Tibial nerve (tissue), 4 donors: ENCODE measurements at places on chromosomes 11 and 22. TPM values are rescaled to one million over a fixed set of nuclear protein-coding genes. Genes with fewer than 3 reads are reported as not detected.

DNA sequence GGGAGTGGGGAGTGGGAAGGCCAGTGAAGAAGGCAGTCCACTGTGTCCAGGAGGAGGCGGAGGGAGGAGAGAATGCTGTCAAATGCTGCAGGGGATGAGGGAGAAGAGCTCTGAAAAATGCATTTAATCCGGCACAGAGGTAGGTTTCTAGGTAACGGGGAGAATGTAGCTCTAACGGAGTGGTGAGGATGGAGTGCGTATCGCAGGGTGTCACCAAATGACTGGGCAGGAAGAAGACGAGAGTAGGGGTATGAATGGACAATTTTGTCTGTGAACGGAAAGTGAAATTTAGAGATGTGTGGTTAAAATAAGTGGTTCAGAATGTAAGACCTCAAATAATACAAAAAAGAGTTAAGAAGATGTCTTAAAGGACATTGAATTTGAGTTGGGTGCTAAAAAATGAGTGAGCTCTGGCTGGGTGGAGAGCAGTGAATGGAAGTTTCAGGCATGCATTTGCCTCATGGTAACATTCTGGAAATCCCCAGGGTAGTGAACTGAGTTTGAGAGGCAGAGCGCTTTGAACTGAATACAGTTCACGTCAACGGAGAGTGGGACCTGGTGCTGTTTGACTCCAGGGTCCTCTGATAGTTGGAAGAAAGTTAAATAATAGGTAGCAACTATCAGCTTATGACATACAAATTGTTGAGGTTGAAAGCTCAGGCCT, 81.3 kb upstream of the CADM1 start:
- H3K4me3 ChIP-seq, result no peak overlapping the region
- no peaks in the 10 kb centered on the region for H3K4me1 ChIP-seq
- no peaks in the 10 kb centered on the region for H3K36me3 ChIP-seq
- no peak for DNase-seq
- H3K27me3 ChIP-seq, result no peaks in the 10 kb centered on the region

- no peak overlapping the region for H3K27ac ChIP-seq
- no peak overlapping the region for H3K4me3 ChIP-seq
- no peaks in the 10 kb centered on the region for H3K36me3 ChIP-seq
These were observed 39.0 kb downstream of the GRAMD1B start for GRCh38 chr11:123469089-123469488.

- DNase-seq, result no peak
- H3K27ac ChIP-seq, result no peak overlapping the region
- H3K27me3 ChIP-seq, result no peaks in the 10 kb centered on the region
- H3K36me3 ChIP-seq, result no peaks in the 10 kb centered on the region
- H3K4me3 ChIP-seq, result no peak overlapping the region
These were observed 508.0 kb downstream of the OPCML start for GRCh38 chr11:133024301-133024700.

DNA sequence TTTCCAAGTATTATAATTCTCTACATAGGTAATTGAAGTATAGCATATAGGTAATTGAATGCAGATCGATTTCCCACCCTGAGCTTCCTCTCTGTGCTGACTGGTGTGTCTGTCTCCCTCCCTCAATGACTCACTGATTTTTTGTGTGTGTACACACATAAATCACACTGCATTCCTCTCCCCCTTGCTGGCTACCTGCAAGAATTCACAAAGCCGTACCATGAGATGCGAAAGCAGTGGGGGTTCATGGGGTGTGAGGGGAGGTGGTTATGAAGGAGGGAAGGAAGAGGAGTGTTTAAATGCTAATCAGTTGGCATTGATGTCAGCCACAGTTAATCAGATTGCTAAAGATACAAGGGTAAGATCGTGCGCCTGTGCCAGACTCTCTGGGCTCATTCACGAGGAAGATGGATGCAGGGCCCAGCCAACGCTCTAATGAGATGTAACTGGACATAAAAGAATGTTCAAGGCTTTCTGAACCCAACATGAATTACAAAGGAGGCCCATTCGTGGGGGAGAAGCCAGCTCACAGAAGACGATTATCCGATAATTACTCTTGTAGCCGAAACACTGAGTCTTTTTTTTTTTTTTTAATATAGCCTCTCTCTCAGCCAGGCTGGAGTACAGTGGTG, 107.4 kb downstream of the SEZ6L start:
- no peak for DNase-seq
- no peak overlapping the region for H3K27ac ChIP-seq
- no peaks in the 10 kb centered on the region for H3K27me3 ChIP-seq
- no peaks in the 10 kb centered on the region for H3K4me1 ChIP-seq
- H3K4me3 ChIP-seq, result no peak overlapping the region

DNA sequence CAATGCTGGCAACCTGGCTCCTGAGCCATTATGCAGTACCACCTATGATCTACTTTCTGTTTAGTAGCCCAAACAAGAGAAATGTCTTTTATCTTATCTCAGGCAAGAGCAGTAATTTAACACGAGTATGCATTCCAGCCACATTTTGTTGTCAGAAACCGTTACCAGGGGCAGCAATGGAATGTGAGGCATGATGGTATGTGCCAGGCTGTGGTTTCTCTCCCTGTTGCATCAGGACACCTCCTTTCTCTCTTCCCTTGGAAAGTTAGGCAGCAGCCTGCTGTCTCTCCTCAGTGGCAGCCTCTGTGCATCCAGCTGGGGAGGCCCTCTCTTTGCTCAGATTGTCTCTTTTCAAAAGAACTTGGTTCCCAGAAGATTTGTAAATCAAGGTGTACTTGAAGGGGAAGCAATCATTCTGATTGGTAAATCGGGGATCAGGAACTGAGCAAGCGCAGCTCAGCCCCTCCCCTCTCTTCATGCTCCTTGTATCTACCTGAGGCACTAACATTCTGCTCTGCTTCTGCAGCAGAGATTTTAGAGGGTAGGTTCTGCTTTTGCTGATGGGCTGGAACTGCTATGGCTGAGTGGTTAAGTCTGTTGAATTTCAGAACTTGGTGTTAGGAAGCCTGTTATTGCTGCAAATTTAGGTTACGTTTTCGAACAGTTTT, 229.2 kb downstream of the ADAMTS15 start:
- H3K4me1 ChIP-seq, result peaks cover 15% of the 10 kb centered on the region
- H3K27me3 ChIP-seq, result no peaks in the 10 kb centered on the region
- H3K27ac ChIP-seq, result no peak overlapping the region
- no peak overlapping the region for H3K4me3 ChIP-seq
- H3K36me3 ChIP-seq, result no peaks in the 10 kb centered on the region

- H3K4me3 ChIP-seq, result no peak overlapping the region
- H3K27me3 ChIP-seq, result no peaks in the 10 kb centered on the region
- H3K4me1 ChIP-seq, result peaks cover 40% of the 10 kb centered on the region
- peaks cover 60% of the 10 kb centered on the region for H3K36me3 ChIP-seq
These were observed 9.9 kb downstream of the PCSK7 start for GRCh38 chr11:117221775-117222517.

- no peak overlapping the region for H3K27ac ChIP-seq
- peaks cover 3% of the 10 kb centered on the region for H3K4me1 ChIP-seq
- DNase-seq, result no peak
- no peak overlapping the region for H3K4me3 ChIP-seq
- H3K36me3 ChIP-seq, result no peaks in the 10 kb centered on the region
- no peaks in the 10 kb centered on the region for H3K27me3 ChIP-seq
These were observed 514 bp downstream of the KRTAP5-9 start for GRCh38 chr11:71548716-71549151.

GRCh38 chr11:9714272-9714940, 50.5 kb downstream of the SWAP70 start:
- no peaks in the 10 kb centered on the region for H3K4me1 ChIP-seq
- H3K27me3 ChIP-seq, result no peaks in the 10 kb centered on the region
- H3K4me3 ChIP-seq, result no peak overlapping the region
- no peaks in the 10 kb centered on the region for H3K36me3 ChIP-seq
- no peak overlapping the region for H3K27ac ChIP-seq

DNA sequence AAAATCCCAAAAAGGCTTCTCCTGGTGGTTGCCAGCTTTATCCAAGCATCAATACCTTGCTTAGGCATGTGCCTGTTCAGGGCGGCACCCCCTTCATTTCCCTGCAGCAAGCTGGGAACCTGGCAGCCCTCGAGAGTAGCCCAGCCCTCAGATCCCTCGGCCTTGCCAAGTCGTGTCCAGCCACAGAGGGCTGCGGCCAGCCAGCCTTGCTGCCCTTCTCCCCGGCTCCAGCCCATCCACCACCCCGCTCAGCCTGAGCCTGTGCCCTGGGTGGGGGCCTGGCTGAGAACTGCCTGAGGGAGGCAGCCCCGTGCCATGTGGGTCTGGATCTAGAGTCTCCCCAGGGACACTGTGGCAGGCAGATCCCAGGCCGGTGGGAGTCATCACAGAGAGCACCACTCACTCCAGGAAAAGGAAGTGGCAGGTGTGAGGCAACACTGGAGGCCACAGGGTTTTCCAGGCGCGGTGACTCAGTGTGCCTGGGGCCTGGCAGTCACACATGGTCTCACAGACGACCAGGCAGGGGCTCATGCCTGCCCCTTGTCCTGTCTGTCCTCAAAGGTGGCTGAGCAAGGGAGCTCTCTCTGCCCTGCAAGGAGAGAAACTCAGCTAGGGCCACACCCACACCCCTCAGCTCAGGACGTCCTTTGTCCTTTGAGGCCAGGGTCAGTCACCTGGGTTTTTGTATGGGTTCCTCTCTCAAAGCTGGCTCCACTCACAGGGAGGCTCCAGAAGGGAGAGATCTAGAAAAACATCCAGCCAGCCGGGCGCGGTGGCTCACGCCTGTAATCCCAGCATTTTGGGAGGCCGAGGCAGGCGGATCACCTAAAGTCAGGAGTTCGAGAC, 12.2 kb upstream of the CDC42BPG start:
- H3K27ac ChIP-seq, result peak overlapping the region; percentile 82
- DNase-seq, result no peak
- H3K36me3 ChIP-seq, result peaks cover 2% of the 10 kb centered on the region
- no peak overlapping the region for H3K4me3 ChIP-seq
- H3K4me1 ChIP-seq, result peaks cover 63% of the 10 kb centered on the region
- H3K27me3 ChIP-seq, result no peaks in the 10 kb centered on the region

- no peaks in the 10 kb centered on the region for H3K36me3 ChIP-seq
- peak overlapping the region; percentile 74 for H3K27ac ChIP-seq
- H3K4me3 ChIP-seq, result no peak overlapping the region
- no peaks in the 10 kb centered on the region for H3K27me3 ChIP-seq
- DNase-seq, result no peak
These were observed 10.4 kb upstream of the CD81 start for GRCh38 chr11:2366733-2367132.

GRCh38 chr11:3132831-3133260, 32.3 kb downstream of the OSBPL5 start:
- no peak overlapping the region for H3K4me3 ChIP-seq
- DNase-seq, result no peak
- peak overlapping the region; percentile 63 for H3K27ac ChIP-seq

- no peak for DNase-seq
- H3K27me3 ChIP-seq, result no peaks in the 10 kb centered on the region
- no peaks in the 10 kb centered on the region for H3K4me1 ChIP-seq
- H3K27ac ChIP-seq, result no peak overlapping the region
These were observed 205.8 kb downstream of the CADM1 start for GRCh38 chr11:115298300-115299012.

DNA sequence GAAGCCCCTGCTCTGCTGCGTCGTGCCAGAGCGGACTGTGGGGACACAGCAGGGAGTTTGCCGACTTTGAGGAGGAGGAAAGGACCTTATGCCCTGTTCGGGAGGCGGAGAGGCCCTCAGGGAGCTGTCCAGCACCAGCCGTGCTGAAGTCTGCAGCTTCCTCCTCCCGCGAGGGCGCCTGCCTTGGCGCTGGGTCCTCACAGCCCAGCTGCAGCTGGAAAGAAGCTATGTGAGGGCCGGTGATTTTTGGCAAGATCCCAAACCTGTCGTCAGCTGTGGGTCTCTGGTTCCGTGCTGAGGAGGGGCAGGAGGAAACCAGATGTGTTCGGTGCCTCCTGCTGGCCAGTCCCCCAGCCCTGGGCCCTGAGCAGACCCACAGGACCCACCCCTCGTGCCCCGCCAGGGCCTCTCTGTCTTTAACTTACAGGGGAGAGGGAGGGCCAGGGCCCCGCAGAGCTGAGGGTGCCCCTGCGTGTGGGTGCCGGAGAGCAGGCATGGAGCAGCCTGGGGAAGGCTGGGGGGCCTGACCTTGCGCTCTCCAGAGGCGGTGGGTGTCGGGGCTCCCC, 12.0 kb downstream of the BRSK2 start:
- no peaks in the 10 kb centered on the region for H3K36me3 ChIP-seq
- H3K27ac ChIP-seq, result no peak overlapping the region
- H3K27me3 ChIP-seq, result no peaks in the 10 kb centered on the region
- no peak for DNase-seq
- H3K4me3 ChIP-seq, result no peak overlapping the region

- H3K4me1 ChIP-seq, result no peaks in the 10 kb centered on the region
- H3K4me3 ChIP-seq, result no peak overlapping the region
These were observed 39.4 kb downstream of the CARD18 start for GRCh38 chr11:105100206-105100605.

- no peak for DNase-seq
- H3K27me3 ChIP-seq, result no peaks in the 10 kb centered on the region
- no peaks in the 10 kb centered on the region for H3K4me1 ChIP-seq
- H3K36me3 ChIP-seq, result no peaks in the 10 kb centered on the region
These were observed 160.0 kb downstream of the FCHSD2 start for GRCh38 chr11:72981971-72982685.

CD6 gene
- 3.6 TPM for total RNA-seq

PTH gene
- total RNA-seq, result not detected

CCDC87 gene
- total RNA-seq, result 0.30 TPM

PLCB3 gene
- total RNA-seq, result 26.7 TPM

OR4C3 gene
- total RNA-seq, result not detected
